ENCODE measurements at places on chromosomes 12 and 14.

- no peak for DNase-seq
These were observed 77.7 kb downstream of the PLXNC1 start for GRCh38 chr12:94225947-94226630.

- peak; percentile 68 for DNase-seq
These were observed 33.6 kb upstream of the HNF1A start for GRCh38 chr12:120944645-120945217.

DNA sequence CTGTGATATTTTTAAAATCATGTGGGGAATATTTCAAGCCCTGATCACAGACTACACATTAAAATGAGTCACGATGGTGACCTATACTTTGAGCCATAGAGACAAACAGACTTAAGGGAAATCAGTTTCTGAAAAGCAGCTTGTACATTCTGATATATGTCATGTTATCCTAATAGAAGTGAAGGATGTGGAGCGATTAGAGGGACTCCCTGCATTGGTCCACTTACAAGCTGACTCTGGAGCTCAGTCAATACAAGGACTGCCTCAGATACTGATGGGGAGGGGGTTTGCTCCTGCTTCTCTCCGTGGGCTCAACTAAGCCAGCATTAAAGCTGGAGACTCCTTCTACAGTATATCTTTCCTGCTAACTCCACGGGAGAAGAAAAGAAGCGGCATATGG lies 173.5 kb downstream of the ALG10B start:
- no peak for DNase-seq

GRCh38 chr12:39441189-39441962 lies 1.5 kb downstream of the KIF21A start:
- DNase-seq: no peak

All from activated T-cell treated with anti-CD3 and anti-CD28 coated beads, Interleukin-2, amount 50 U/mL, for 1 hour (primary cell).